Iris pigment epithelial cell (primary cell): ENCODE measurements at places on chromosomes 11 and 22.

DNA sequence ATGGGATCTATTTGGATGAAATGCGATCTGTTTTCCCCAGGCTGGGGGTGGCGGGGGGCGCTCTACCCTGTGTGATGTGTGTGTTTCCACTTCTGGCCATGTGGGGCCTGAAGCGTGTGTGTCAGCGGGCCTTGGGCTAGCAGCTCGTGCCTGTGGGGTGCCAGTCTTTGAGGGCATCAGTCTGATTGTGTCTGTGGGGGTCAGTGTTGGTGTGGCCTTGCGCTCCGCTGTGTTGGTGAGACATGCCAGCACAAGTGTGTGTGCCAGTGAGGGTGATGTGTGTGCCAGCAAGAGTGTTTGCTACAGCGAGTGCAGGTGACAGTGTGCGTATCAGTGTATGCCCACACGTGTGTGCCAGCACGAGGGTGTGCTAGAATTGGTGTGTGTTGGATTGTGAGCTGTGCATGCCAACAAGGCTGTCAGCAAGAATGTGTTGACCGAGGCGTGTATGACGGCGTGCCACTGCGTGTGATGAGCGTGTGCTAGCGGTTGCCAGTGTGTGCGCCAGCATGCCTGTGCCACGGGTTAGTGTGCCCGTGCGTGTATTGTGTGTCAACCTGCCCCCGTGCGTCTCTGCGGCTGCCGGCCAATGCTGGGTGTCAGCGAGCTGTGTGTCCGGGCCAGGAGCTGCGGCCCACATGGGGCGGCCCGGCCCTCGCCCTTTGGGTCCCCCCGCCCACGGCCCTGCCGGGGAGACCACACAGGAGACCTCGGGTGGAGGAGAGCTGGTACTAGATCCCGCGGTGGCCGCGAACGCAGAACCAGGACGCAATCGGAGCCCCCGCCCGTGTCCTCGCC lies 519 bp downstream of the ARRB1 start:
- DNase-seq: no peak

GRCh38 chr22:45263463-45264269 lies 21.1 kb upstream of the UPK3A start:
- peak; percentile 83 for DNase-seq

- DNase-seq: no peak
Measured at GRCh38 chr11:131916638-131917037, 546.2 kb downstream of the NTM start.

DNA sequence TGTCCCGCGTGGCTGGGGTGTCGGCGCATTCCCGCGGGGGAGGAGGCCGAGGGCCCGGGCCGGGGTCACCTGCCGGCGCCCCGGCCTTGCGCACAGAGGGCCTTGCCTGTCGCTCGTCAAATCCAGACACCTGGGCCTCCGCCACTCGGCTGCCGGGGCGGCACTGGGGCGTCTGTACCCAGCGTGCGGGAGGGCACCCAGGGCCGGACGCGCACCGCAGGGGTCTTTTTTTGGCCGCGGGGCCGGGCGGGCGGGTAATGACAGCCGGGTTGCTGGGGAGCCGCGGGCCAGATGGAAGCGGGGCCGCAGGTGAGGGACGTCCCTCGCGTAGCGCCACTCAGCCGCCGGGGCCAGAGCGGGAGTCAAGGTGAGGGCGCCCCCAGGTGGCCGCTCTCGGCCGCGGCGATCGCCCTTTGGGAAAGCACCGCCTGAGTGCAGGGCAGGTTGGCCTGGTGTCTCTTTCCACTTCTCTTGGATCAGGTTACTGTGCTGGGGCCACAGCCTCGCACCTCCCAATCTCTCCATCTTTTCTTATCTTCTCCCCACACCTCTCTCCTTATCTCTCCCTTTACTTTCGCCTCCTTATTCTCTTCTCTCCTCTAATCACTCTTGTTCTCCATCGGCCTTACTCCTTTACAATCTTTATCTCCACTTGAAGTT lies 3.5 kb downstream of the PHLDB1 start:
- DNase-seq: peak; percentile 68

- peak; percentile 59 for DNase-seq
Measured at GRCh38 chr11:19553683-19554333, 158.8 kb upstream of the NAV2 start.

GRCh38 chr11:76889411-76889975 lies 28.8 kb downstream of the ACER3 start:
- peak; percentile 4 for DNase-seq

DNA sequence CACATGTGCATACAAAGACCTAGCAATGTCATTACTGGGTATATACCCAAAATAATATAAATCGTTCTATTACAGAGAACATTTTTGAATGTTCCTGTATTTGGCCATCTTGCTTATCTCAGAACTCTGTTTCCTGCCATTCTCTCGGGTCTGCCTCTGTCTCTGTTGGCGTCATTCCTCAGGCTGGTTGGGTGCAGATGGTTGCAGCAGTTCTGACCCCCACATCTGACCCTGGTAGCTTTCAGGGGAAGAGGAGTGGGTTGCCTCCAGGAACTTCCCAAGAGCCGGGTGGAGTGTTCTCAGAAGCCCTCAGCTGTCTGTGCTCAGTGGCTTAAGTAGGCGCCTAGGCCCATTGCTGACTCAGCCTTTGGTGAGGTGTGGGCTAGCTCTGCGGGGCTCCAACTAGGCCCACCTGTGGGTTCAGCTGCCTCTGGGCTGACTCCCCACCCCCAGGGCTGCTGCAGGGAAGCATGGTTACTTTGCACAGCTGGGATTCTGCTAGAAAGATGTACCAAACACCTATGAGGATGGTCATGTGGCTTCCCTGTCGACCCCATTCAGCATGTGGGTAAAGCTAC lies 114.0 kb downstream of the TBC1D22A start:
- no peak for DNase-seq

DNA sequence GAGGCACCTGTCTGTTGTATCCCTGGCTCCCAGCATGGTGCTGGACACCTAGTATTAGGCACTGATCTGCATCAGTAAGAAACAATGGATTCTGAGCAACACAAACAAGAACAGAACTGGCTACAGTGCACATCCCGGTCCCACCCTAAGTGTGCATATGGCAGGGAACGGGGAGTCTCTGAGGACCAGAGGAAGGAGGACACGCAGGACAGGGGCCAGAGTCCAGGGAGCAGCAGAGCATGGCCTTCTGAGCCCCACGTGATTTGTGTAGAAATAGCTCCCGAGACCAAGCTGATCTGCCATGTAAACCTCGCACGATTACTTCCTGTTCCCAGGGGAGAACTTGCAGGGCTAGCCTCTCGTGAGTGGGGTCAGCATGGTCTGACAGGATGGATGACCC lies 12.7 kb upstream of the SNX32 start:
- no peak for DNase-seq

DNA sequence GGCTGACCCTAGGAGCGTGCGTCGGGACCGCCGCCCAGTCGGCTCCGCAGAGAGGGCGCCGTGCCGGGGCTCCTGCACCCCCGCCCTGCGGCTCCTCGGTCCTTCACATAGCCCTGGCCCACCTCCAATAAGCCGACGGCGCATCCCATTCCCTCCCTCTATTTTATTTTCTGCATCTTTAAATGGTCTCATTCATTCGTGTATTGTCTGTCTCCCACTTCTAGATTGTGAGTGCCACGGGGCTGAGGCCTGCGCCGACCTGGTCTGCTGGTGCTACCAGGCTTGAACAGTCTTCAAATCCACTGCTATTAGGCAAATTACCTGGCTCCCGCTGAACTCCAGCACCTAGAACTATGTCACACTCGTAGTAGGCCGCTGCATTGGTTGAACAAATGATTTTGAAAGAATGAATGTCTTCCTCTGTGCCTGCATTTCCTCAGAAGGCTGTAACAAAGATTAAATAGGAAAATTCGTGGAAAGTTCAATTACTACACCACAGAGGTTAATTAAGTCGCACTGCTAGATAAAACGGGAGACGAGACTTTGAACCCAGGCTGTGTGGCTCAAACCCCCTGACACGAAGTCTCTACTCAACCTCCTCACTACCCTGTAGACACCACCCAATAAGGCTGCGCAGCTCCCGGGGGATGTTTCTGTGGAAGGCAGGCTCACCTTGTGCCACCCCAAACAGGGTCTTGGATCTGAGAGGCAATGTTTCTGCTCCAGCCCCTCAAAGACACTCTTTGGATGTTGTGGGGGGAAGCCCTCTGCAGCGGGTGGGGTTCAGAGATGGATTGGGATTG lies 1.2 kb upstream of the PPP1R14B start:
- DNase-seq: no peak
